ENCODE measurements at places on chromosomes 12 and 14. TPM values are rescaled to one million over a fixed set of nuclear protein-coding genes. Genes with fewer than 3 reads are reported as not detected.

SLC22A17 gene
- 2.0 TPM for total RNA-seq

CCNK gene
- total RNA-seq, result 109 TPM

FAM181A gene
- total RNA-seq, result not detected

CACNA1C gene
- total RNA-seq, result 0.04 TPM

PRORP gene
- 38.7 TPM for total RNA-seq

CPM gene
- 1.8 TPM for total RNA-seq

IKBIP gene
- 33.6 TPM for total RNA-seq

IL22 gene
- 1.3 TPM for total RNA-seq

ACVRL1 gene
- not detected for total RNA-seq

POLE2 gene
- total RNA-seq, result 44.4 TPM

PIWIL1 gene
- not detected for total RNA-seq

GSC gene
- not detected for total RNA-seq

LYZ gene
- not detected for total RNA-seq

AICDA gene
- not detected for total RNA-seq

RTL1 gene
- total RNA-seq, result not detected

CCDC197 gene
- not detected for total RNA-seq

ZNF219 gene
- 7.1 TPM for total RNA-seq

Measured in activated CD8-positive, alpha-beta memory T cell treated with anti-CD3 and anti-CD28 coated beads for 36 hours (primary cell).